ENCODE measurements at places on chromosomes 3 and 15. TPM values are rescaled to one million over a fixed set of nuclear protein-coding genes. Genes with fewer than 3 reads are reported as not detected.

The ROPN1 gene
- total RNA-seq, result not detected

The RETNLB gene
- total RNA-seq, result not detected

The CPNE9 gene
- not detected for total RNA-seq

The HYAL3 gene
- 2.9 TPM for total RNA-seq

The ARF4 gene
- total RNA-seq, result 62.3 TPM

The CPEB1 gene
- total RNA-seq, result 0.23 TPM

Data from left lobe of liver (tissue), 2 donors.